NCI-H1694 (cell line): ENCODE measurements at places on chromosomes 4 and X.
A peak's percentile ranks its signal among the peaks of the same experiment; 100 is the strongest.

GRCh38 chr4:77126809-77127208, 30.2 kb upstream of the CCNG2 start:
- no peak for DNase-seq

DNA sequence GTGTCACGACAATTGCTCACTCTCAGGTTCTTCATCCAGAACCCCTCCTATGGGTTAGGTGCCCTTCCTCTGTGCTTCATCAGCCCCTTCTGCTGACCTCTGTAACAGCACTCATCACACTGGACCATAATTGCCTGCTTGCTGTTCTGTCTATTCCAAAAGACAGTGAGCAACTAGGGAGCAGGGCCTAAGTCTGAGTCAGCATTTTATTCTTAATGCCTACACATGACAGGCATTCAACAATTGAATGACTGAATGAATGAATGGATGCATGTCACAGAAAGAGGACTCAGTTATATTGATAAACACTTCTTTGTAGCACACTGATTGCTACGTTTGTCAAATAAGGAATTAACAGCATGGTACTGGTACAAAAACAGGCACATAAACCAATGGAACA, 317.0 kb downstream of the ZIC3 start:
- DNase-seq, result no peak

DNA sequence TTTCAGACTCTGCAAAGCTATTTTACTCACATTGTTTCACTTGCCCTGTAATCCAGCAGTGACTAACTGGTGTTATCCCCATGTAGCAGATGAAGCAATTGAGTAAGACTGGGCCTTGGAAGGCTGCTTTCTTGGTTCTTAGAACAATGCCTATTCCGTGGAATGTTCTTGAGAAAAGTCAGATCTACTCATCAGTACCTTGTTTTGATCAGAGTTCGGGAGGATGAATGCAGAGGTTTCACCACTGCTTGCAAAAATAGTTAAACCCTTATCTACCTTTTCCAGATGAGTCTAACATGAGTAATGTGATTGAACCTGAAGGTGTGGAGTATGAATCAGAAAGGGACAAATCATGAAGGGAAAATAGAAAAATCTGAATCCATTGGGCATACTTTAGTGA, 1.8 kb downstream of the MAOB start:
- DNase-seq, result no peak

DNA sequence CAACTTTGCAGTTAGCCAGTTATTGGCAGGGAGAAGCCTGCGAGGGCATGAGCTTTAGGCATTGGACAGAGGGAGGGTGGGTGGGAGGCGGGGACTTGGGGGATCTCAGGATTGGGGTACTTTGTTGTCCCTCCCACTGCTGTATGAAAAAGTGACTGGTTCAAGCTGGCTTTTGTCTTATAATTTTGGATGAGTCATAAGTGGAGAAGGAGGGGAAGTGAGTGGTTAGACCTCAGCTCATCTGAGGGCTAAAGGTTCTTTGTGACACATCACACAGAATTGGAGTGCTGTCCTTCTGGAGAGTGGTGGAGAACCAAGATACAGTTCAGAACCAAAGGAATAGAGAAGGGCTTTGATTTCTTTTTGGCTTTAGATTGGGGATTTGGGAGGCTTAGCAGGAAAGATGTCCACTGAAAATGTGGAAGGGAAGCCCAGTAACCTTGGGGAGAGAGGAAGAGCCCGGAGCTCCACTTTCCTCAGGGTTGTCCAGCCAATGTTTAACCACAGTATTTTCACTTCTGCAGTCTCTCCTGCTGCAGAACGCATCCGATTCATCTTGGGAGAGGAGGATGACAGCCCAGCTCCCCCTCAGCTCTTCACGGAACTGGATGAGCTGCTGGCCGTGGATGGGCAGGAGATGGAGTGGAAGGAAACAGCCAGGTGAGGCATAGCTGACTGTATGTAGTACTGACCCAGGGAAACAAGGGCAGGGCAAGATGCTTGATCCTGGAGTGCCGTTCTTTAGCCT, at the start of gene SLC4A4:
Gene SLC4A4 (plus strand): TSS at position 175 of the 748 bp plus-strand sequence.
- DNase-seq, result no peak

- no peak for DNase-seq
These were observed 44.5 kb downstream of the AASDH start for GRCh38 chr4:56342746-56343145.

- DNase-seq, result no peak
These were observed at the start of gene CXCL9 for GRCh38 chr4:76007089-76007862. CXCL9 (minus strand) TSS chr4:76007509; CDS start chr4:76007449, 60 bp downstream.

- no peak for DNase-seq
These were observed 295.4 kb downstream of the BCOR start for GRCh38 chrX:39802354-39802753.

DNA sequence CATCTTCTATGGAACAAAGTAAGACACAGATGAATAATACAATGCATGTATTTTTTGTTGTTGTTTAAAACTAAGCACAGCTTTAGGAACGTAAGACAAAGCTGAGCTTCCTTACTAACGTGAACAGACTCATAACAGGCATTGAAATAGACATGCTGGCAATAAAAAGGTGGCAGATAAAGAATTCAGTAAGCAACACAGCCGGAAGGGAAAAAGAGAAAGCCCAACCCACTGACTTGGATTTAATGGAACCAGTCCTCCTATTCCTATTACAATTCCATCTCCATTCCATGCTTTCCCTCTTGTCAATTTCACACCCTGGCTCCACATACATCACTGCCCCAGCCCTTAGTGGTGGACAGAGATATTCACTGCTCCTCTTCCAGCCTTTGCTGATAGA, 182.1 kb downstream of the NSUN7 start:
- DNase-seq, result no peak

DNA sequence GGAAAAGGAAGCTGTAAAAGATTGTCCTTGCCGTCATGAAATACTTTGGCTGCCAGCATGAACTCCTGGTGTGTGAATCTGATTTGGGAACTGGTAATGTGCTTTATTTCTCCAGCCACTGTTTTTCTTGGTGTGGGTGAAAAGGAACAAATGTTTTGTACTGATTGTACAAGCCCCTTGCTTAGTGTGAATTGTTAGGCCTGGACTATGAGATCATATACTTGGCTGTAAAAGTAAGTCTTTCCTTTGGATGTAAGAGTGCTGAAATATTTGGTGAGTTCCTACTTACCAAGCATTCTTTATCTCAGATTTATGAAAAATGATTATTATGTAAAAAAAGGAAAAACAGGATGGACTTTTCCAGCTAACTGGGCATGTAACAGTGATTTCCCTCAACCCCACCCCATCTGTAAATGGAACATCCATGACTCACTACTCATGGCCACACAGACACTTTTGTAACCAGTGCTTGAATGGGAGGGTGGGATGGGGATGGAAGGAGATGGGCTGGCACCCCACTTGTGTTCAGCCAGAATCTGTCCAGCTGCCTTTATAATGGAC, 6.3 kb downstream of the FNIP2 start:
- no peak for DNase-seq

- no peak for DNase-seq
These were observed 32.9 kb upstream of the GPR78 start for GRCh38 chr4:8547108-8547911.

DNA sequence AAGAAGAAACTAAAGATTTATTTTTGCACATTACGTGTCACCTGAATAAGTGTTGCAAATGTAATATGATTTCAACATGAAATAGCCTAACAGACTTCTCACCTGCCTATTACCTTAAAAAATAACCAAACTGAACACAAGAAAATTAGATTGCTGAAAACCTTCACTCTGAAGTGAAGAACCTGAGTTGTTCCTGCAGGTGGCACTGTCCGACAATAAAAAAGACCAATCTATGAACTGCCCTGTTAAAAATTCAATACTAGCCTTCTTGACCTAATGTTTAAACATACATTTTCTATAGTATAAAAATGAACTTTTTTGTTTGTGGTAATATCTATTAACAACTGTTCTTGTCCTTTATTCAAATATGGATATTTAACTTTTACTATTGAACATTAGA, 69.2 kb upstream of the PNPLA4 start:
- DNase-seq, result no peak

- DNase-seq, result no peak
These were observed 55.6 kb upstream of the RBM47 start for GRCh38 chr4:40685300-40685699.

DNA sequence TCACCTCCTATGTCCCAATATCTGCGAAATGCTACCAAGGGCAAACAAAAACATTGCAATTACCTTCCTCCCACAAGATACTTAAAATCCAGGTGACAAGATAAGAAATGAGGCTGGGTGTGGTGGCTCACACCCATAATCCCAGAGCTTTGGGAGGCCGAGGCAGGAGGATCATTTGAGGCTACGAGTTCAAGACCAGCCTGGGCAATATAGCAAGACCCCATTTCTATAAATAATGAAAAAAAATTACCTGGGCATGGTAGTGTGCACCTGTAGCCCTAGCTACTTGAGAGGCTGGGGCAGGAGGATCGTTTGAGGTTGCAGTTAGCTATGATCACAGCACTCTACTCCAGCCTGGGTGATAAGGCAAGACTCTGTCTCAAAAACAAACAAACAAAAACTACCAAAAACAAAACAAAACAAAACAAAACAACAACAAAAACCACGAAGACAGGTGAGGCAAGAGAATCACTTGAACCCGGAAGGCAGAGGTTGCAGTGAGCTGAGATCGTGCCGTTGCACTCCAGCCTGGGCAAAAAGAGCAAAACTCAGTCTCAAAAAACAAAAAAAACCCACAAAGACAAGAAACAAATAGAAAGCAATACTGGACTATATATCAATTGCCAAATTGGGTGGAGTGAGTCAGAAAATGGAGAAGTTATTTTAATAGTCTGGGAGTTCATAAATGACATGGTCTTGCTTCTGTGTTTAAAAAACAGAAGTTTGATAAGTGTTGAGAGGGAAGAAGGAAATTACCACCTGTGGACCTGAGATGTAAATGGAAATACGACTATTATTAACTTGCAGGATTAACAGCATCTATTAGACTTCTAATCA, 176.5 kb downstream of the FBXW7 start:
- DNase-seq, result no peak

DNA sequence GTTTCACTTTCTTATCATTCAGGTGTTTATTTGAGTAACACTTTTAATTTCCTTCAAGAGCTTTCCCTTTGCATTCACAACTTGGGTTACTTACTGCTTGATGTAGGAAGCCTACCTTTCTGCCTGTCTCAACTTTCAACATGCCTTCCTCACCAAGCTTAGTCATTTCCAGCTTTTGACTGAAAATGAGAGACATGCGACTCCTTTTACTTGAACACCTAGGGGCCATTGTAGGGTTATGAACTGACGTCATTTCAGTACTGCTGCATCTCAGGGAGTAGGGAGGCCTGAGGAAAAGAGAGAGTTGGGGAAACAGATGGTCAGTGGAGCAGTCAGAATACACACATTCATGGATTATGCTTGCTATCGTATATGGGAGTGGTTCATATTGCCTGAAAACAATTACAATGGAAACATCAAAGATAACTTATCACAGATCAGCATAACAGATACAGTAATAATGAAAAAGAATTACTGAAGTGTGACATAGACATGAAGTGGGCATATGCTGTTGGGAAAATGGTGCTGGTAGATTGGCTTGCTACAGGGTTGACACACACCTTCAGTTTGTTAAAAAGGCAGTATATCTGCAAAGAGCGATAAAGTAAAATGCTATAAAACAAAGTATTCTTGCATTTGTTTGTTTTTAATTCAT, 25.7 kb downstream of the USP53 start:
- DNase-seq, result no peak

GRCh38 chr4:72505314-72505744, 63.7 kb downstream of the ADAMTS3 start:
- peak; percentile 50 for DNase-seq

GRCh38 chrX:56812515-56813105, 83.6 kb downstream of the NBDY start:
- no peak for DNase-seq
